ENCODE measurements at places on chromosomes 12 and 14.

DNA sequence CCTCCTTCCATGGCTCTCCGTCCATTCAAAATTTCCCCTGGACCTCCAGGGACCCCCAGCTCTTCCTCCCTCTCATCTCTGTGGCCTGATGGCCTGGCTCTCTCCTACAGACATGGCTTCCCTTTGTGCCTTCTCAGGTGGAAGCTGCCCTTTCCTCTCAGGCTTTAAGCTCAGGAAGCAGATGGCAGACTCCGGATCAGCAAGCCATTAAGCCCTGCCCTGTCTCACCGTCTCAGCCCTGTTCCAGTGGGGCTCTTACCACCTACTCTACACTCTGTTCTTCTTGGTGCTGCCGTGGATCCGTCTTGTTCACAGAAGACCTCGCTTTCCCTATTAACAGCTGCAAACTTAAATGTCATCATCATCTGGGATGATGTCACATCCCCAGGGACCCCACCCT, 33.1 kb downstream of the NPC2 start:
- no peak for DNase-seq

DNA sequence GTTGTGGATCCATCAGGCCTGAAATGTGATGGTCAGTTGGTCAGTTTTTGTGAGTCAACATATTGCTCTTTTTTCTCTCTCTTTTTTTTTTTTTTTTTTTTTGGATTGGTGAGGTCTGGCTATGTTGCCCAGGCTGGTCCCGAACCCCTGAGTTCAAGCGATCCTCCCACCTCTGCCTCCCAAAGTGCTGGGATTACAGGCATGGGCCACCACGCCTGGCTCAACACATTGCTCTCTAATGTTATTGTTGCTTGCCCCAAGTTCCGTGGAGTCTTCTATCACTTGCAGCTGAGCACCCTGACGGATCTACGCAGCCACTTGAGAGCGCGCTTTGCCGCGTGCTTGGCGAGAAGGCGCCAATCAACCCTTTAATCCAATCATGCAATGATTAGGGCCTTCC, 69.5 kb upstream of the DIO3 start:
- no peak for DNase-seq

DNA sequence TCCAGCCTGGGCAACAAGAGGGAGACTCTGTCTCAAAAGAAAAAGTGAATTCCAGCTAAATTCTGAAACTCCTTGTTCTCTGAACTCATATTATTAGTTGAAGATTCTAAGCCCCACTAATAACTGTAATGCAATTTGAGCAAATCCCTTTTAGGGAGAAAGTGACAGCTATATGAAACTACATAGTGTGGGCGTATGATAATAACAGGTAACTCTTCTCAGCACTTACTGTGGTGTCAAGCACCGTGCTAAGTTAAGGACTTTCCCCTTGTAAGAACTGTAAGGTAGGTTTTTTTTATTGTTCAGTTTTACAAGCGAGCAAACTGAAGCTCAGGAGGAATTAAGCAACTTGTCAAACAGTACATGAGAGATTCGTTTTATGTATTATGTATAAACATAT, 5.4 kb downstream of the ANKRD13A start:
- no peak for DNase-seq

- no peak for DNase-seq
Measured at GRCh38 chr12:116366824-116367223, 89.3 kb upstream of the MED13L start.

DNA sequence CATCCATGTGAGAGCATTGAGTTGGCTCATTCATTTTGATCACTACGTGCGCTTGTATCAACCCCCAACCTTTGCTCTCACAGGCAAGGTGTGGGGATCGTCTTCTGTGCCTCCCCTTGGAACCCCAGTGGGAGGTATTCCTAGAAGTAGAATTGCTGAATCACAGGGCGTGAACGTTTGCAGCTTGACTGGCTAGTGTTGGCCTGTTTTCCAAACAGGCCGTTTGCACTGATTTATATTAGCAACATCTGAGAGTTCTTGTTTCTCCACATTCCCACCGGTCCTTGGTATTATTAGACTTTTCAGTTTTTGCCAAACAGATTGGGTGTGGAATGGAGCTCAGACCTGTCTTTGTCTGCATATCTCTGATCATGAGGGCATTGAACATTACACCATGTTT, 288.6 kb upstream of the PWP1 start:
- DNase-seq: no peak

Data from brain microvascular endothelial cell (primary cell).